ENCODE measurements at places on chromosomes 1 and 21.

DNA sequence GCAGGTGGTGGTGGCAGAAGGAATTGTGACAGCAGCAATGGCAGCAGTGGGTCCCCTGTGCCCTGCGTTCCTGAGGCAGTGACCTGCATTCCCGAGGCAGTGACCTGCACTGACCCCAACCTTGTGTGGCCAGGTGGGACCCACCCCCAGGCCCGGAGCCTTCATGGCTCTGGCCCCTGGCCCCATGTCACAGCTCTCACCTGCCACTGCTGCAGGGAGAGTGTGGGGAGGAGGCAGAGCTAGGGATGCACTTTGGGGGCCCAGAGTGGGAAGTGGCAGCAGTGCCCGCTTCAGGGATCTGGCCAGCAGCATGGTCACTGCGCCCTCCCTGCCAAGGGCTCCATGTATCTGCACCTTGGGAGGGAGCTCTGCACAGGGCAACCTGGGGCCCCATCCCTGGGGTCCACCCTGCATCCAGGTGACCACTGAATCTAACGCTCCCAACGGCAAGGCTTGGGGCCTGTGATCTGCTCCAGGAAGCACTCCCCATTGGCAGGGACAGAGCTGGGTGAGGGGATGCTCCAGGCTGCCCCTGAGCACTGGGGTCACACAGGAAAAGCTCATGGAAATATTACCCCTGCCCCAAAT lies 618.6 kb downstream of the RWDD3 start:
- DNase-seq = no peak

DNA sequence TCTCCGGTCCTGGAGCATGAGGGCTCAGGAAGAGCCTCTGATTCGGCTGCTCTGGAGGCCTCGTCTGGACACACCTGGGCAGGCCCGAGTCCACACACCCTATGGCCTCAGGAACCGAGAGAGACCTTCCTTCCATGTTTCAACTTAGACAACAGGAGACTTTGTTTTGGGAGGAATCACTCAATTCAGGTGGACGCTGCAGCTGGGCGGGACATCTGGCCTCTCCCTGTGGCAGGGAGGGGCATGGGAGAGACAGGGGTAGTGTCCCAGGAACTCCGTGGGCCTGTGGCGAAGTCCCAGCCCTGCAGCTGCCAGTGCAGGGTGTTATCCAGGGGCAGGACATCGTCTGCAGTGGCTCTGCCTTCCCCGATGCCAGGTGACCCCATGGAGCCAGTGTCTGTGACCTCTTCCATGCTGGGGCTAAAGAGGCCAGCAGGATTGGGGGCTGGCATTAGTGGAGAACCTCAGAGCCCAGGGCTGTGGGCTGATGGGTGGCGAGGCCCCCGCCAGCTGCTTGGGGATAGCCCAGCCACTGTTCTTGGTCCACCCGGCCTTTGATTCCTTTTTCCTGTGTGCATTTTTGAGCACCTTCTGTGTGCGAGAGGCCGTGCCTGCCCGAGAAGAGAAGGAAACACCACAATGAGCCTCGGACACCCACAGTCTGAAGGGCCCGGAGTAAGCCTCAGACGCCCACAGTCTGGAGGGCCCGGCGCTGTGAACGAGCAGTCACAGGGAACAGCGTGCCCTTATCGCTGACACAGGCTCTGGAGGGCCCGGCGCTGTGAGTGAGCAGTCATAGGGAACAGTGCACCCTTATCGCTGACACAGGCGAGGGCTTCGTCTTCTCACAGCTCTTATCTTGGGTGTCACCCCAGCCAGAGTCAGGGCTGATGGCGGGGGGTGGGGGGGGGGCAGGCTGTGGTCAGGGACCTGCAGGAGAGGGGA lies 6.2 kb downstream of the COL18A1 start:
- no peak for DNase-seq

DNA sequence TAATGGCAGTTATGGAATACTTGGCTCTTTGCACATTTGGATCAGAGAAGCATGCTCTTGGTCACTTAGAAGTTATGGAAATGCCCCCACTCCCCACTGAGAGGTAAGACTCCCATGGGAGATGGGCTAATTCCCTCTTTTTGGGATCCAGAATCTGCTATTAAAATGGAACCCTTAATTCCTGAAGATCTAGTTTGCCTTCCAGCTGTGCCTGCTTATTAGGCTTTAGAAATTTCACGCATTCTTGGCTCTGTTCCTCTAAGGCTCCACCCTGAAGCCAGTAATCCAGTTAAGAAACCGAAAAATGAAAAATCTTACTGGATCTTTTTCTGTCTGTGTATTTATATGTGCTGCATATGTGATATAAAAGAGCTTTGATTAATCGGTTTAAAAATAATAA lies 76.7 kb downstream of the USH2A start:
- DNase-seq = no peak

GRCh38 chr1:232542633-232543593 lies 87.0 kb downstream of the SIPA1L2 start:
- DNase-seq = no peak

GRCh38 chr1:198699167-198700015 lies 60.6 kb downstream of the PTPRC start:
- no peak for DNase-seq

Data from hippocampal formation (tissue), 2 donors.